Vagina (tissue), 2 donors: ENCODE measurements at places on chromosomes 2 and 18.
A peak's percentile ranks its signal among the peaks of the same experiment; 100 is the strongest.

- no peaks in the 10 kb centered on the region for H3K27me3 ChIP-seq
- DNase-seq: no peak
- H3K4me3 ChIP-seq: no peak overlapping the region
- no peaks in the 10 kb centered on the region for H3K4me1 ChIP-seq
These were observed 80.9 kb upstream of the CCDC85A start for GRCh38 chr2:56102866-56103265.

DNA sequence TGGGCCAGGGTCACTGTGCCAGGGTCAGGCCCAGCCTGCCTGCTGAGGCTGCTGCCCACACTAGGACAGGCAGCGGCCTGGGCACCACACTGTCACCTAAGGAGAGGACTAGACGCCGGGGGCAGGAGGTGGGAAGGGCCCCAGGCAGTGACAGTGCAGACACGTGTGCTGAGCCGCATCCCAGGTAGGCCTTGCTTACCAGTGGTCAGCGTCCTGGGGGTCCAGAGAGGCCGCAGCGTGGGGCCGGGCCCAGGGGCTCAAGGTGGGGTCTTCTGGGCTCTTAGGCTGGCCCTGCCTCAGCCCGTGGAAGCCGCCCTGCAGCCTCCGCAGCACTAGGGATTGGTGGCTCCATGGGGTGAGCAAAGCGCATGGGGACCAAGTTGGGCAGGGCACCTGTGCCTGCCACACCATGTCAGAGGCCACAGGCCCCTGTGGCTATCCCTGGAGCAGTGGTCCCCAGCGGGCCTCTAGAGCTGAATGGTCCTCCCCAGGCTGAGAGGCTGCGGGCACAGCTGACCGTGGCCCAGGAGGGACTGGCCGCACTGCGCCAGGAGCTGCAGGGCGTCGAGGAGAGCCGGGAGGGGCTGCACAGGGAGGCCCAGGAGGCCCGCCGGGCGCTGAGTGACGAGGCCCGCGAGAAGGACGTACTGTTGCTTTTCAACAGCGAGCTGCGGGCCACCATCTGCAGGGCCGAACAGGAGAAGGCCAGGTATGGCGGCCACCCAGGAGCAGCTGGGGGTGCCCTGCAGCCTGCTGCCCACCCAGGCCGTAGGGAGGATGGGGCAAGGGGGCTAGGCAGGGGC lies 35.2 kb upstream of the SNED1 start:
- no peaks in the 10 kb centered on the region for H3K36me3 ChIP-seq
- H3K27me3 ChIP-seq: no peaks in the 10 kb centered on the region
- peaks cover 51% of the 10 kb centered on the region for H3K4me1 ChIP-seq
- peak; percentile 84 for DNase-seq
- peak overlapping the region; percentile 87 for H3K27ac ChIP-seq

- no peaks in the 10 kb centered on the region for H3K36me3 ChIP-seq
- peaks cover 40% of the 10 kb centered on the region for H3K4me1 ChIP-seq
These were observed 187.1 kb downstream of the SH3RF3 start for GRCh38 chr2:109316091-109316490.

GRCh38 chr2:122100346-122100745 lies 344.9 kb downstream of the TSN start:
- no peak overlapping the region for H3K4me3 ChIP-seq
- no peaks in the 10 kb centered on the region for H3K4me1 ChIP-seq
- H3K36me3 ChIP-seq: no peaks in the 10 kb centered on the region
- DNase-seq: no peak
- H3K27ac ChIP-seq: no peak overlapping the region

DNA sequence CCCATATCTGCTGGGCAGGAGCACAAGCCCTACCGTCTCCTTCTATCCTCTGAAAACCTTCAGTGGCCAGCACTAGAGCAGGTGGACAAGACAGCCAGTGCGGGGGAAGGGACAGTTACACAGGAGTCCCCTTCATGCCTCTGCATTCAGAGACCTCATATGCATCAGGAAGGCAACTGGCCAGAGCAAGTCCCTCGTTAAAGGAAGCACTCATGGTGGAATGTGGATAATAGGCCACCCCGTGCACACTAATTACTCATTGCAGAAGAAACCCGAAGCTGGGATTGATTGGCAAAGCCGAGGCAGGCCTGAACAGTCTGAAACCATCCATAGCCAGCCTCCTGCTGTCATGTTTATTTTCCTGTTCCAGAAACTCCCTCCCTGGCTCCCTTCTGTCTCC lies 11.2 kb downstream of the KIAA2012 start:
- peaks cover 7% of the 10 kb centered on the region for H3K4me1 ChIP-seq
- no peaks in the 10 kb centered on the region for H3K27me3 ChIP-seq
- H3K4me3 ChIP-seq: no peak overlapping the region
- H3K36me3 ChIP-seq: no peaks in the 10 kb centered on the region

- no peaks in the 10 kb centered on the region for H3K36me3 ChIP-seq
- H3K27me3 ChIP-seq: no peaks in the 10 kb centered on the region
- no peak overlapping the region for H3K27ac ChIP-seq
- no peak overlapping the region for H3K4me3 ChIP-seq
- no peak for DNase-seq
These were observed 47.9 kb upstream of the PMAIP1 start for GRCh38 chr18:59851784-59852399.

DNA sequence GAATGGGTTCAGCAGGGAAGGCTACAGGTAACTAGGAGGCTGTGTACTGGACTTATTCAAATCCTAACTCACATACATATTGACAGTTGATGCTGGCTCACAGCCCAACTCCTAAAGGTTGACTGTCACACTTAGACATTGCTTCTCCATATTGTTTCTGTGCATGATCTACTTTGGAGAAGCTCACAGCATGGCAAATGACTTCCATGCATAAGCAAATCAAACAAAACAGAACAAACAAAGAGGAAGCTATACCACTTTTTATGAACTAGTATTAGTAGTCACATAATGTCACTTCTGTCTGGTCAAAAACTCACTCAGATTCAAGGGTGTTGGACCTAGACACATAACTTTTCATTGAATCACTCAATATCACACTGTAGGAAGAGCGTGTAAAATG lies 43.8 kb upstream of the CDH19 start:
- no peaks in the 10 kb centered on the region for H3K4me1 ChIP-seq
- H3K27ac ChIP-seq: no peak overlapping the region
- DNase-seq: no peak
- H3K4me3 ChIP-seq: no peak overlapping the region
- no peaks in the 10 kb centered on the region for H3K36me3 ChIP-seq

GRCh38 chr2:144896341-144896740 lies 376.4 kb upstream of the ZEB2 start:
- no peaks in the 10 kb centered on the region for H3K36me3 ChIP-seq
- H3K4me3 ChIP-seq: no peak overlapping the region
- no peak overlapping the region for H3K27ac ChIP-seq
- no peaks in the 10 kb centered on the region for H3K4me1 ChIP-seq
- no peaks in the 10 kb centered on the region for H3K27me3 ChIP-seq
- no peak for DNase-seq

GRCh38 chr2:175228179-175228578 lies 46.7 kb upstream of the ATP5MC3 start:
- no peak overlapping the region for H3K27ac ChIP-seq
- no peaks in the 10 kb centered on the region for H3K36me3 ChIP-seq
- H3K4me3 ChIP-seq: no peak overlapping the region
- H3K27me3 ChIP-seq: no peaks in the 10 kb centered on the region
- DNase-seq: no peak

GRCh38 chr2:143903172-143903856 lies 616.6 kb downstream of the ZEB2 start:
- no peak for DNase-seq
- no peaks in the 10 kb centered on the region for H3K27me3 ChIP-seq
- no peaks in the 10 kb centered on the region for H3K36me3 ChIP-seq
- H3K4me3 ChIP-seq: no peak overlapping the region

- no peak overlapping the region for H3K4me3 ChIP-seq
- peaks cover 46% of the 10 kb centered on the region for H3K4me1 ChIP-seq
- no peak for DNase-seq
These were observed 2.5 kb upstream of the PER2 start for GRCh38 chr2:238290715-238291549.

DNA sequence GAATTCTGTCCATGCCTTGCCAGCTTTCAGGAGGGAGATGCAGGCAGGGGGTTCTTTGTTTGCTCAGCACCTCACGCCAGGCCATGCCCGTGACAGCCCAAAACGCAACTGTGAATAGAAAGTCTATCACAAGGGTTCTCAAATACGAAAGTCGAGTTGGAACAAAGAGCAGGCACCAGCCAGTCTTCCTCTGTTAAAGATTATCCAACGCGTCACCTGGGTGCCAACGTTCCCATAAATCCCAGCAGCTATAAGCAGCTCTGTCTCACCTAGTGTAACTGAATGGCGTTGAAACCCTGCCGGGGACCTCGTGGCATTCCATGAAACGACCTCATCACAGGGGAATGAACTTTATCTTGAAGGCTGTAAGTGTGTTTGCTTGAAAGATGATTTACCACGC lies 84.8 kb upstream of the GATA6 start:
- H3K27me3 ChIP-seq: no peaks in the 10 kb centered on the region
- no peak for DNase-seq
- no peak overlapping the region for H3K27ac ChIP-seq
- H3K4me1 ChIP-seq: no peaks in the 10 kb centered on the region

- H3K4me3 ChIP-seq: no peak overlapping the region
- no peak for DNase-seq
- no peaks in the 10 kb centered on the region for H3K4me1 ChIP-seq
- no peak overlapping the region for H3K27ac ChIP-seq
- no peaks in the 10 kb centered on the region for H3K36me3 ChIP-seq
These were observed 33.1 kb downstream of the ZNF407 start for GRCh38 chr18:74630804-74631203.

DNA sequence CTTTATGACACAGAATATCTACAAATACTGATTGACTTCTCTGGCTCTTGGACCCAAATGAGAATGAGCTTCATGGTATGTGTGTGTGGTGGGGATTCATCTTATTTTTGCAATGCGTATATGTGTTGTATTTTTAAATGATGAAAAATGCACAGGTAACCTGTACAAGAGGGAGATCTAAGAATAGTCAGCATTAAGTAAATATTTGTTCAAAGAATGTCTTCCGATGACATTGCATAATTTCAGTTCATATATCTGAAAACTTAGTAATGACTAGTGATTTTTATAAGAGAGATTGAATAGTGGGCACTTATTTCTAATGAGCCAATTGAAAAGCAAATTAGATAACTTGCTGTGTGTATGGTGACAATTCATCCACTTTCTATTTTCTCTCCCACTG lies 66.4 kb downstream of the EML6 start:
- no peak overlapping the region for H3K4me3 ChIP-seq
- H3K36me3 ChIP-seq: no peaks in the 10 kb centered on the region
- H3K4me1 ChIP-seq: no peaks in the 10 kb centered on the region
- DNase-seq: no peak

DNA sequence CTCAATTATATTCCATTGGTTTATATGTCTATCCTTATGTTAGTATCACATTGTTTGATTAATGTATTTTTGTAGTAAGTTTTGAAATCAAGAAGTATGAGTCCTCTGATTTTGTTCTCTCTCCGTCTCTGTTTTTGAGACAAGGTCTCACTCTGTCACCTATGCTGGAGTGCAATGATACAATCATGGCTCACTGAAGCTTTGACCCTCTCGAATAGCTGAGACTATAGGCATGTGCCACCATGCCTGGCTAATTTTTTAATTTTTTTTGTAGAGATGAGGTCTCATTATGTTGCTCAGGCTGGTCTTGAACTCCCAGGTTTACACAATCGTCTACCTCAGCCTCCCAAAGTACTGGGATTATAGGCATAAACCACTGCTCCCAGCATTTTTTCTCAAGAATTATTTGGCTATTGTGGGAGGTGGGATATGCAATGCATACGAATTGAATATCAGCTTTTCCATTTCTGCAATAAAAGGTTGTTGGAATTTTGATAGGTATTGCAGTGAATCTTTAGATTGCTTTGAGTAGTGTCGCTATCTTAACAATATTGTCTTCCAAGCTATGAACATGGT lies 17.7 kb upstream of the GORASP2 start:
- no peak for DNase-seq
- H3K4me1 ChIP-seq: no peaks in the 10 kb centered on the region
- no peak overlapping the region for H3K4me3 ChIP-seq
- no peaks in the 10 kb centered on the region for H3K27me3 ChIP-seq

DNA sequence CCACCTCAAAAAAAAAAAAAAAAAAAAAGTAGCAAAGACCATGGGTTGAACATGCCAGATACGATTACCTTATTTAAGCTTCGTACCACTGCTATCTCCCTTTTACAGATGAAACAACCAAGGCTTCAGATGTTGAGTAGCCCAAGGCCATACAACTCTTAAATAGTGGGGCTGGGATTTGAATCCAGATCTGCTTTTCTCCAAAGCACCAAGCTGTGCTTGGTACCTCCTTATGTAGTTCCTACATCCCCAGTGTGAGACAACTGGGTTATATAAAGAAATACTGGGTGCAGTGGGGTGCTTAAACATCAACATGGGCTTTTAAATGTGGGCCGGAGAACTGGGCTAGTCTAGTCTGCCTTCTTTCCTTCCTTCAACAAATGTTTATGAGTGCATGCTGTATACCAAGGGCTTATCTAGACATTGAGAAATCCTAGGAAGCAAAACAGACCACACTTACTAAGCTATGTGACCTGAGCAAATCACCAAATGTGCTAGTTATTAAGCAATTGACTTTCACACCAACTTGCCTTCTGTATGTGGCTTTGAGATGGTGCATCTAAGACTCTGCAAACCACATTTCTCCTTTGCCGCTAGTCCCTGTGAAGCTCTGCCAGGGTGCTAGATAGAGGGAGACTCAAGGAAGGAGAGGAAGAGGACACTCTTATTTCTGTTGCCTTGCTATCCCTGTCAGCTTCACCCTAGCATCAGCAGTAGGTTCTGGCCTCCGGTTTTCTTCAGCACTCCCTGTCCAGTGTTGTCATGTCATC lies 206.8 kb upstream of the FBXO11 start:
- H3K36me3 ChIP-seq: no peaks in the 10 kb centered on the region
- no peaks in the 10 kb centered on the region for H3K27me3 ChIP-seq
- no peak overlapping the region for H3K4me3 ChIP-seq
- H3K4me1 ChIP-seq: peaks cover 27% of the 10 kb centered on the region
- no peak for DNase-seq

- H3K27me3 ChIP-seq: no peaks in the 10 kb centered on the region
- H3K4me3 ChIP-seq: no peak overlapping the region
- no peak overlapping the region for H3K27ac ChIP-seq
- DNase-seq: no peak
- H3K36me3 ChIP-seq: no peaks in the 10 kb centered on the region
- H3K4me1 ChIP-seq: no peaks in the 10 kb centered on the region
These were observed 210.0 kb upstream of the ZNF521 start for GRCh38 chr18:25561918-25562317.
